ENCODE measurements at places on chromosomes 11 and 22.

DNA sequence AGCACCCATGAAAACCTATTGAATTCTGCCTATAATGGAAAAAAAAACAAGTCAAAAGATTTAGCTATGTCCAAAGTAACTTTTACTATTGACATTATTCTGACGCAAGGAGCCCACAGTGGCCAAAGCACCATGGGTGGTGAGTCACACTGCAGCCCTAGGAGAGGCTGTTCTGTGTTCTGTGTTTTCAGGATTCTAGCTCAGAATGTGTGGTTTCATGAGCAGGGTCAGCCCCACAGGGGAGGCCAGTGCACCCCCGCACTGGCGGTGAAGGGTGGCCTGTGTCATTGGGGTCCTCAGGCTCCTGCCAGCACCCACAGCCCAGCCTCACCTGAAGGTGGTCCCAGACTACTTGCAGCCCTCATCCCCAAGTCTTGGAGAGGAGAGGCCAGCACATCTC, 112.2 kb downstream of the BRD1 start:
- no peak for DNase-seq

DNA sequence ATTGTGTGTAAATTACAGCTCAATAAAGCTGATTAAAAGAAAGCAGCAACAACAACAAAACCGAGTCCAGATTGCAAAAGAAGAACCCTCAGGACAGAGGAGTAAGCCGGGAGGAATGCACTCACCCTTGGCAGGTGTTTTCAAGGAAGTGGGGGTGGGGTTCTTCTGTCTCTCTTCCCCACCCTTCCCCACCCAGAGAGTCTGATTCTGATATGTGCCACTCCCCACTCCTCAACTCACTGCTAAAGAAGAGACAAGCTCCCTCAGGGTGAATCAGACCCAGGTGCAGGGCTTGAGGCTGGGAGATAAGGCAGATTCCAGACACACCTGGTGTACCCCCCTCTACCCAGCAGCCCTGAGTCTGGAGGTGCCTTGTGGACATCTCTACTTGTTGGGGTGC, 38.4 kb upstream of the PHF21A start:
- DNase-seq, result no peak

DNA sequence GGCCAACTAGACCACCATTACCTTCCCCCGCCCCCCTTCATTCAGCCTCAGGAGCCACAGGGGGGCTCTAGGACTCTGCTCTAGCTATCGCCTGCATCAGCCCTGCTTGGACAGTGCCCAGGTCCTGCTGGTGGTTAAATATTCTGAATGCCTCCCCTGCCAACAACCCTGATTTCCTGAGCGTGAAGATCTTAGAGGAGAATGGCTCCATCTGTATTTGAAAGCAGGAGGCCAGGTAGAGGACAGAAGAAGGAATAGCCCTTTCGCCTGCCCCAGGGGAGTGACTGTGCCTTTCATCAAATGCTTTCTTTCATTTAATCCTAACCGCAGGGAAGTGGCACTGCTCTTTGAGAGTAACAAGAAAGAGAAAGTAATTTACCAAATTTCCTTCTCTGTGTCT, 69.2 kb downstream of the ISX start:
- DNase-seq, result no peak

DNA sequence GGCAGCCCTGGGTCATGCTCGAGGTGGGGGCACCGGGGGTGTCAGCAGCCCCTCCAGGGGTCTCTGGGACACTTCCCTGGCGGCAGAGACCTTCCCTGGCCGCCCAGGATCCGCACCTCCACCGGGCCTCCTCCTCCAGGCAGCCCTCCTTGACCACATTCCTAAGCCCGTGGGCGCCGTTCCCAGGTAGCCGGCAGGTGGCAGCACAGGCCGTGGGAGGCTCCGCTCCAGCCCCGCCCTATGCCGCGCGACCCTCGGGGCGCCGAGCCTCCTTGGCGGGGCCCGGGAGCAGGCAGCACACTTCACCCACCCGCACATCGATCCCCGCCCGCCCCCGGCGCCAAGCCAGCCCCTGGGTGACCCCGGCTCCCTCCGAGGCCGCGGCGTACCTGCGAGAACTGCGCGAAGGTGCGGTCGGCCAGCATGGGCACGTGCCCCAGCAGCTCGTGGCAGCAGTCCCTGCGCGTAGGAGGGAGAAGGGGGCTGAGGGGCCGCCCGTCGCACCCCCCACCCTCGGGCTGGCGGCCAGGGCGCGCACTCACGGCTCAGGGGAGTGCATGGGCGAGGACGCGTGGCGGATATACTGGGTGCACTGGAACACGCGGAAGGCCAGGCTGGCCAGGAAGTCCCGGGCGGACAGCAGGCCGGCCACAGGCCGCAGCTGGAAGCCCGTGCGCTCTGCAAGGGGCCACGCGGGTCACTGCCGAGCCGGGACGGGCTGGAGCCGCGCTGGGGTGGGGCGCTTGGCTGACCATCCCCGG, 5.3 kb upstream of the INS start:
- DNase-seq, result no peak

GRCh38 chr11:7593481-7593880, 79.7 kb downstream of the PPFIBP2 start:
- no peak for DNase-seq

Data from NCI-H1436 (cell line).